ENCODE measurements at places on chromosomes 11 and 22.

DNA sequence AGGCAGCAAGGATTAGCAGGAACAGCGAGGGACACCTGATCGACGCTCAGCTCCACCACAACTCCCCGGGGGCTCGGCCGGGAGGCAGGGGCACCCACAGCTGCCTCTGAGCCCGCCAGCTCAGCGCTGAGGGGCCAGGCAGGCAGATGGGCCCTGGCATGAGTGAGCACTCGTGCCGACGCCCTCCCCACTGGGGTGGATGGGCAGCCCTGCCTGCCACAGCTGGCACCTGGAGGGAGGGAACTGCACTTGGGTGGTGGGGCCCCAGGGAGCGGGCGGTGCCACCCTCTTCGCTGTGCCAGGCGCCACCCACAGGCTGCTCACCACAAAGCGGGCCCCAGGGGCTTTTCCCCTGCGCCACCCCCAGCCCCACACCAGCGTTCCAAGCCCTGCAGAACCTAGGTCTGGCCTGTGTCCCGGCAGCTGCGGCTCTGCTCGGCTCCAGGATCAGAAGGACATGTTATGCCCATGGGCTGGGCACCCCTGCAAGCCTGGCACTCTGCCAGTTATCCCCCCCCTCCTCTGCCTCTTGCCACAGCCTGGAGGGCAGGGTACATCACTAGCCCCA is 28.8 kb downstream of the WNT7B start:
- DNase-seq: no peak

DNA sequence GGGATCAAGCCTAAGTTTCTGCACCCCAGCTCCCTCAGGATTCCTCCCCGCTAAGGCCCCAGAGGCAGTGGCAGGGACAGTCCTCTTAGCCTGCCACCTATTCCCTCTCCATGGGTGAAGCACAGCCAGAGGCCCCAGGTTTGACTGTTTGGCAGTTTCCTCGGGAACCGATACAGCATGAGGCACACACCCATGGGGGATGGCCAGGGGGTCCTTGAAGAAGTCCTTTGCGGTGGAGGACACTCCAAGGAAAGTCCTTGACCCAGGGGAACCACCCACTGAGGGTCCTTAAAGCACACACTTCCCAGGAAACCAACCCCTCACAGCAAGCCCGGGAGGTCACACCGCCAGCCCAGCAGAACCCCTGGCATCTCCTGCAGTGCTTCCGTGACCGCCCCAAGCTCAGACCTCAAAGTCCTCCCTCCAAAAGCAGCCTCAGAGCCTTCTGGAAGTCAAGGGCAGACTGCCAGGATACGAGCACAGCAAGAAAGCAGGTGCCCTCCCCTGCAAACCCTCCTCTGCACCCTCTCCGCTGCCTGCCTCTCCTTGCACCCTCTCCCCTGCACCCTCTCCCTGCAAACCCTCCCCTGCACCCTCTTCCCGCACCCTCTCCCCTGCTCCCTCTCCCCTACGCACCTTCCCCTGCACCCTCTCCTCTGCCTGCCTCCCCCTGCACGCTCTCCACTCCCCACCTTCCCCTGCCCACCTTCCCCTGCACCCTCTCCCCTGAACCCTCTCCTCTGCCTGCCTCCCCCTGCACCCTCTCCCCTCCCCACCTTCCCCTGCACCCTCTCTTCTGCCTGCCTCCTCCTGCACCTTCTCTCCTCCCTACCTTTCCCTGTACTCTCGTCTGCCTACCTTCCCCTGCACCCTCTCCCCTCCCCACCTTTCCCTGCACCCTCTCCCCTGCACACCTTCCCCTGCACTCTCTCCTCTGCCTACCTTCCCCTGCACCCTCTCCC is 1.4 kb downstream of the SIGIRR start:
- no peak for DNase-seq

- no peak for DNase-seq
Observed at GRCh38 chr22:40244586-40244985, 66.9 kb downstream of the TNRC6B start.

DNA sequence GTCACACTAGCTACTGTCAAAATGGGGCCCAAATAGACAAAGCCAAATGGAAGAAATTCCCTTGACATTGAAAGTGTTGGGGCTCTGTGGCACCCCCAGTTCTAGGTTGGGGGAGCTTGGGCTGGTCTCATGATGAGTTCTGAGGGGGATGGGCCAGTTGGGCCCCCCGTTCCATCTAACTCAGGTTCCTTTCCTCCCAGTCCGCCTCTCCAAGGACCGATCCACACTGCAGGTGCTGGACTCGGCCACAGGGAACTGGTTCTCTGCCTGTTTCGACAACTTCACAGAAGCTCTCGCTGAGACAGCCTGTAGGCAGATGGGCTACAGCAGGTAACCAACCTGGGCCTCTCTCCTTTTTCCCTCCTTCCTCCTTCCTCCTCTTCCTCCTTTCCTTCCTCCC is 17.7 kb upstream of the SMIM35 start:
- DNase-seq: no peak

GRCh38 chr11:29268733-29269132 is 748.1 kb downstream of the KCNA4 start:
- no peak for DNase-seq

- no peak for DNase-seq
Observed at GRCh38 chr22:48782811-48783511, 1044.7 kb downstream of the BRD1 start.

- DNase-seq: no peak
Observed at GRCh38 chr11:57210781-57211180, 26.3 kb downstream of the APLNR start.

DNA sequence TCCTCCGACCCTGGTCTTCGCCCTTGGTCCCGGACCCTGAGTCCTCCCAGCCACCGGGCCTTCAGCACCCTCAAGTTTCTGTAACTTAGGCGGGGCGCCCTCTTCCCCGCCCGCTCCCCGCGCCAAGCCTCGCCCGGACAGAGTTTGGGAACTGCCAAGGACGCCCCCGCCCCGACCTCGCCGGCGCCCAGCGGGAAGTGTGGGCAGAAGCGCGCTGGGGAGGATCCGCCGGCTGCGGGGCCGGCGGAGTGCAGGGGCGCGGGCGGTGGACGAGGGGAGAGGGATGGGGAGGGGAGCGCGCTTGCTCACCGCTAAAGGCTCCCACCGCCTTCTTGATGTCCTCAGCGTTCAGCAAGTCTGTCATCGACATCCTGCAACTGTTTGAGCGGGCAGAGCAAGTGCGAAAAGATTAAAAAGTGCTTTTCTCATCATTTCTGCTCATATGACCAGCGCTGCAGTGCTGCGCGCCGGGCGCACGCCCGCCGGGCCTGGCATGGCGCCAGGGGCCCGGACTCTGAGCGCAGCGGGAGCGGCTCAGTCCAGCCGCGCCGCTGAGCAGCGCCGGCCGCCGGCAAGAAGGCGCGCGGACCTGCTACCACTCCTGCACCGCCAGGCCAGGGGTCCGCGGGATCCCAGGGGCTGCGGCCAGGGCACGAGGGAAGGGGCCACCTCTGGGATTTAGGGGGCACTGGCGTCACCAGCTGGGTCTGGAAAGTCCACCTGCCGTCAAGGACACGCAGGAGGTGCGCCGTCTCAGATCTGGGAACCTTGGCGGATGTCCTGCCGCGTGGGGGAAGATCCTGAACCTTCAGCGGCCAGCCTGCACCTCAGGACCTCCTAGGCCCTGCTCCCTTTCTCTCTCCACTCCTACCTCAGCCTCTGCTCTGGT is at the start of gene PVALB:
PVALB (minus strand) TSS at position 400 of the 889 bp plus-strand sequence; CDS start at position 370, 30 bp downstream.
- peak; percentile 12 for DNase-seq

DNA sequence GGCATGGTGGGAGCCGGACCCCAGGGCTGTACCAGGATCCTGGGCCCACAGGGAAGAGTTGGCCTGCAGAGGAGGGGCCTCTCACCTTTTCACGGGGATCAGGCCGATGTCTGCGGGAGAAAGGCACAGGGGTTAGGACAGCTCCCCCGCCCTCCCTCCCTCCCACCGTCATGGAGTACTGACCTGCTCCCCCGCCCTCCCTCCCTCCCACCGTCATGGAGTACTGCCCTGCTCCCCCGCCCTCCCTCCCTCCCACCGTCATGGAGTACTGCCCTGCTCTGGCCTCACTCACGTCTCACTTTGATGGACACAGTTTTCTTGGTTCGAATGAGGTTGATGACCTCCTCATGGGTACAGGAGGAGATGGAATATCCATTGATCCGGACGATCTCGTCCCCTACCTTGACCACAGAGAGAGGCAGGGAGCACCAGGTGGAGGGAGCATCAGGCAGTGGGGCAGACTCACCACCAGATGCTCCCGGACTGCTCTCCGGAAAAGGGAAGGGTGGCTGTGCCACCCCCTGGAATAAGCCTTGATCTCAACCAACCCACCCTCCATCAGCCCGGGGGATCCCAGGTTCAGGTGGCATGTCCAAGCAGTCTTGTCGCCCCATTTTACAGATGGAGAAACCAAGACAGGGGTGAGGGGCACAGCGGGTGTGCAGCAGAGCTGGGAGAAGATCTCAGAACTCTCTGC is 17.1 kb downstream of the USH1C start:
- DNase-seq: no peak

DNA sequence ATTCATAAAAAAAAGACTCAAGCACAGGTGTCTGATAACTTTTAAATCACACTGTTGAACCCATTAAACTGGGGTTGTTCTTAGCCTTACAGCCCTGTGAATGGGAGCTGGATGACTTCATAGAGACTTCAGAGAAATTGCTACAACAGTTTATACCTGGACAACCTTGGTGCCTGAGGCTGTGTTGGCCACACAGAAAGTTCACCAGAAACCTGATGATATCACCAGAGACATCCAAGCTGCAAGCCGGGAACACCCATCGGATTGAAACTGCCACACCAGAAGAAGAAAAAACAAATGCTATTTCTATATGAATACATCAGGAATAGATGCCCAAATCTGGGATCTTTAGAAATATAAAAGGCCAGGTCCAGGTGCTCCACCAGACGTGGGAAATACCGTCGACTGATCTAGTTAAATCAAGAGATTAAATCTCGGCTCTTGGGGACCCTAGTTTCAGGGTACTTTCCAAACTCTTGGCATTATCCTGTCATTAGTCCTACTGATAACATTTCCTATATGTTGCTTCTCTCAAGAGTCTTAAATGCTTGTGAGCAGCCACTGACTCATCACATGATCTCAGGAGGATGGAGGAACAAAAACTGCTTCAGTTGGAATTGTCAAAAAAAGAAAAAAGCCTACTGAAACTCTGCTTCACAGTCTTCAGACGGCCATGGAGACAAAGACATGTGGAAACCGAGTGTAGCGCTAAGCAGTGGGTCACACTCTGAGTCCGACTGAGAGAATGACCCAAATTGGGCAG is 28.6 kb upstream of the APOL5 start:
- DNase-seq: no peak

DNA sequence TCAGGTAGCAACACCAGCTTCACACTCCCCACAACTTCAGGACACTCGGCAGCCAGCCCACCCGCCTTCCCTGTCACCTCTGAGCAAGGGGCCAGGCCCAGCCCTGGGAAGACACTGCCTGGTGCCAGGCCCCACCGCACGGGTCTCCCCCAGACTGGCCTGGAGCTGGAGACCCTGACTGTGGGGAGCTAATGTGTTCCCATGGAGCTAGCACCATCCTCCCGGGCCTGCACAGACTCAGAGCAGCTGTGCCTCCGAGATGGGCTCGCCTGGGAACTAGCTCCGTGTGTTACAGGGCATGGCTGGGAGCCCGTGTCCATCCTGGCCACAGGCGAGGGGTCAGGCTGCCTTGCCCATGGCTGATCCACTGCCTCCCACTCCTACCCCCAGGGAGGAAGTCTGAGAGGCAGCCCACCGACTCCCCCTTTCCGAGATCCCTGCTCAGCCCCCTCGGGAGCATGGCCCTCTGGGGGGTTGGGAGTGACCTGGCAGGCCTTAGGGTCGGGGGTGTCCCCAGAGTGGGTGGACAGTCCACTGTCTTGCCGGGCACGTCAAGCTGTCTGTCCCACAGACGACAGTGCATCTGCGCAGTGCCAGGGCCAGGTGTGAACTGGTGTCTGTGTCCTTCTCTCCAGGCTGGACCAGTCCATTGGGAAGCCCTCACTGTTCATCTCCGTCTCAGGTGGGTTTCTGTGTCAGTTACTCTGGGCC is 76.7 kb upstream of the KCNQ1OT1 start:
- no peak for DNase-seq

DNA sequence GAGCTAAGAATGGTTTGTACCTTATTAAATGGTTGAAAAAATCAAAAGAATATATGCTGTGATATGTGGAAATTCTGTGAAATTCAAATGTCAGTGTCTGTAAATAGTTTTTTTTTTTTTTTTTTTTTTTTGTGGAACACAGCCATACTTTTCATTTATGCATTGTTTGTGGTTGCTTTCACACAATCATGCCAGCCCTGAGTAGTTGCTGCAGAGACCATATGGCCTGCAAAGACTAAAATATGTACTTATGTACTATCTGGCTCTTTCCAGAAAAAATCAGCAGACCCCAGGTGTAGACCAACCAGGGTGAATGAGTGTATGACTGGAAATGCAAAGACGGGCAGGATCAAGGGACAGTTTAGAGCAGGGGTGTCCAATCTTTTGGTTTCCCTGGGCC is 98.3 kb downstream of the PTPRJ start:
- DNase-seq: peak; percentile 26

DNA sequence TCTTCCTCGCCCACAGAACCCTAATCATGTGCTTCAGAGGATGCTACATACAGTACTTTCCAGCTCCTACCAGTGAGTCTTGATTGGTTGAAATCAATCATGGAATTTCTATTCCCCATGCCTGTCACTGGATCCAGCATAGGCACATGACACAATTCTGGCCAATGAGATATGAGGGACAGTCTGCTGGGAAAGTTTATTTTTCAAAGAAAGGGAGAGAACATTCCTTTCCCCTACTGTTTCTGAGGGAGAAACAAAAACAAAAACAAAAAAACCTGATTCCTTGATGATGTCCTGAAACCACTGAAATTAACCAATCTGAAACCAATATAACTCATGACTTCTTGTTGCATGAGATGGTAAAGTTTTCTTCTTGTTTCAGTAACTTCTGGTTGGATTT is 3.3 kb upstream of the RCN1 start:
- DNase-seq: peak; percentile 60

DNA sequence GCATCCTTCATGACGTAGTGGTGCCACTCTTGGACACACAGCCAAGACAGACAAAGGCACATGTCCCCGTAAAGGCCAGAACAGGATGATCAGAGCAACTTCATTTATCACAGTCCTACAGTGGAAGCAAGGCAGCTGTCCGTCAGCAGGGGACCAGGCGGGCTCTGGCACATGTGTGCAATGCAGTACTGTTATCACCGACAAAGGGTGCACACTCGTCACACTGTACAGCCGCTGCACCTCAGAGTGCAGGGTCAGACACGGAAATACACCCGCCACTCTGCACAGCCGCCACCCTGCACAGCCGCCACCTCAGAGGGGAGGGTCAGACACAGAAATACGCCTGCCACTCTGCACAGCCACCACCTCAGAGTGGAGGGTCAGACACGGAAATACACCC is 13.4 kb upstream of the IL17REL start:
- DNase-seq: no peak

- DNase-seq: no peak
Observed at GRCh38 chr11:75836417-75836816, 21.4 kb downstream of the UVRAG start.

GRCh38 chr11:8806974-8807373 is 104.0 kb upstream of the AKIP1 start:
- DNase-seq: no peak

GRCh38 chr22:46598737-46599424 is 21.3 kb upstream of the GRAMD4 start:
- no peak for DNase-seq

GRCh38 chr11:132848336-132848735 is 684.0 kb downstream of the OPCML start:
- DNase-seq: peak; percentile 87

GRCh38 chr11:101046947-101047346 is 82.7 kb downstream of the PGR start:
- no peak for DNase-seq
